ENCODE measurements at places on chromosomes 3 and 15.

- DNase-seq = no peak
Observed at GRCh38 chr3:126485956-126486355, 10.3 kb upstream of the ZXDC start.

GRCh38 chr15:43545426-43545825, 28.0 kb downstream of the MAP1A start:
- DNase-seq = no peak

- no peak for DNase-seq
Observed at GRCh38 chr3:143594206-143594605, 254.1 kb downstream of the SLC9A9 start.

GRCh38 chr3:143427631-143428030, 308.1 kb downstream of the CHST2 start:
- no peak for DNase-seq

DNA sequence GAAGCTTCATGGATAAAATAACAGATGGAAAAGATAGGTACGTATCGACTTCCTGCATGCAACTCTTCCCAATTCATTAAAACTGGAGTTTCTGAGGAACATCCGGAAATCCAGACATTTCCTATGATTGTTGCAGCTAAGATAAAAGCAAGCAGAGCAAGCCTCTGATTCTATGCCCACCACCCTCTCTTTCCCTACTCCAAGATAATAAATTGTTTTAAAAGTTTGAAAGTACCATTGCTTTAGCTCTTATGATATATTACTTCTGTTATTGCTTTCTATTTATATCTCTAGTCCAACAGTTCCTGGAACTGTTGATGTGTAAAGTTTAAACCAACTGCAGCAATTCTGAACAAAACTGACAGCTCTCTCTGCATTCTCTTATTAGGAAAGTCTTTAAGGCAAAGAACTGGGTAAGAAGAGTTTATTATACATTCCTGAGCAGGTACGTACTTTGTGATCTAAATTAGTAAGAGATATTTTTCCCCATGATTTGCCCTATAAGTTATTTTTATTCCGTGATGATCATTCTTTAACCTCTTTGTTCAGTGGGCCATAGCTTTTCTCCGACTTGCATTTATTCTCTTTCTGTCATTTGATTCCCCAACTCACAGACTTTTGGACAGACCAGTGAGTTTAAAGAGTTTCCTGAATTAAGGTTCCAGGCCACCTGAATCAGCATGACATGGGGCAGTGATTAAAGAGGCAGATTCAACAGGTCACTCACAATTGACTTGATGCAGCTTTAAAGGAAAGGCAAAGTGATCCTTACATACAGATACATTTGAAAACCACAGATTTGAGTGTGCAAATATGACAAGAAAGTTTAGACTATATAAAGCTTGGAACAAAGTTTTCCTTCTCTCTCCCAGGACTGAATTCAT, 94.2 kb upstream of the THRB start:
- DNase-seq = no peak

- no peak for DNase-seq
Observed at GRCh38 chr3:187961366-187961765, 192.6 kb upstream of the LPP start.

DNA sequence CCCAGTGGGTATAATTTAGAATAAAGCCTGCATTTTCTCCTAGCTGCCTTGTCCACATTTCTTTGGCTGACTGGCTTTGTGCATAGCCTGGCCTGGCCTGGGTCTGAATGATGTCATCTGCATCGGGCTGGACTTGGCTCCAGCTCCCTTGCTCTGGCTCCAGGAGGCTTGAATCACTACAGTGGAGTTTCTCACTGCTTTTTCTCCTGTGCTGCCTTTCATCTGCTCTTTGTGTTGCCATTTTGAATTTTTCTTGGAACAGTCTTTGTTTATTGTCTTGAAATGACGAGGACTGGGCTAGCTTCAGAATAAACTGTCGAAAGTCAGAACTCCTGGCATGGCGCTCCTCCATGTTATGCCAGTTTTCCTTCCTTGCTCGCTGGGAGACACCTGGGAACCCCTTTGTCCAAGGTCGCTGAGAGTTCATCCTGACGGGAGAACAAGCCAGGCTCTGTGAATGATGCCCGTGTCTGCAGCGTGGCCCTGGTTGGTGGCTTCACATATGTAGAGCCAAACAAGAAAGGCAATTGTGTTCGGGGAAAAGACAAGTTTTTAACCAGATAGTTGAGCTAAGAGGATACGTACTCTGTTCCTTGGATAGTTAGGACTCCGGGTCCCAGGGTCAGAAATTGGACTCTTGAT, 258.9 kb downstream of the PDZRN3 start:
- no peak for DNase-seq

DNA sequence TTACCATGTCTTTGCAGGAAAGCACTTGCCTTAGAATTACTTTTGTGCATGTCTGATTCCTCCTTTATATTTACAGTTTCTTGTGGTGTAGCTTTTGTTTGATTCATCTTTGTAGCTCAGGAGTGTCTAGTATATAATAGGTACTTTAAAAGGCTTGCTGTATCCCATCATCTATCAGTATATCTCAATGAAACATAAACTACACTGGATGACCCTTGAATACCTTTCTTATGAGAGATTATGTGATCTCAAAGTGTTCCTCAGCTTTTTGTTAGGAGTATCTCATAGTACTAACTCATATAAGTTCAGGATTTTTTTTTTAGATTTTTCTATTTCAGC, 234.8 kb downstream of the PYDC2 start:
- no peak for DNase-seq

DNA sequence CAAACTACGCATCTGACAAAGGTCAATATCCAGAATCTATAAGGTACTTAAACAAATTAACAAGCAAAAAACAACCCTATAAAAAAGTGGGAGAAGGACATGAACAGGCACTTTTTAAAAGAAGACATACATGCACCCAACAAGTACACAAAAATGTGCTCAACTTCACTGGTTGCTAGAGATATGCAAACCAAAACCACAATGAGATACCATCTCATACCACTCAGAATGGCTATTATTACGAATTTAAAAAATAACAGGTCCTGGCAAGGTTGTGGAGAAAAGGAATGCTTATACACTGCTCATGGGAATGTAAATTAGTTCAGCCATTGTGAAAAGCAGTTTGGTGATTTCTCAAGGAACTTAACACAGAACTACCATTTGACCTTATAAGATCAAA, 175.6 kb upstream of the MLF1 start:
- no peak for DNase-seq

GRCh38 chr3:155037508-155038202, 42.5 kb upstream of the MME start:
- no peak for DNase-seq

- DNase-seq = no peak
Observed at GRCh38 chr15:74817370-74817737, 4.7 kb downstream of the LMAN1L start.

DNA sequence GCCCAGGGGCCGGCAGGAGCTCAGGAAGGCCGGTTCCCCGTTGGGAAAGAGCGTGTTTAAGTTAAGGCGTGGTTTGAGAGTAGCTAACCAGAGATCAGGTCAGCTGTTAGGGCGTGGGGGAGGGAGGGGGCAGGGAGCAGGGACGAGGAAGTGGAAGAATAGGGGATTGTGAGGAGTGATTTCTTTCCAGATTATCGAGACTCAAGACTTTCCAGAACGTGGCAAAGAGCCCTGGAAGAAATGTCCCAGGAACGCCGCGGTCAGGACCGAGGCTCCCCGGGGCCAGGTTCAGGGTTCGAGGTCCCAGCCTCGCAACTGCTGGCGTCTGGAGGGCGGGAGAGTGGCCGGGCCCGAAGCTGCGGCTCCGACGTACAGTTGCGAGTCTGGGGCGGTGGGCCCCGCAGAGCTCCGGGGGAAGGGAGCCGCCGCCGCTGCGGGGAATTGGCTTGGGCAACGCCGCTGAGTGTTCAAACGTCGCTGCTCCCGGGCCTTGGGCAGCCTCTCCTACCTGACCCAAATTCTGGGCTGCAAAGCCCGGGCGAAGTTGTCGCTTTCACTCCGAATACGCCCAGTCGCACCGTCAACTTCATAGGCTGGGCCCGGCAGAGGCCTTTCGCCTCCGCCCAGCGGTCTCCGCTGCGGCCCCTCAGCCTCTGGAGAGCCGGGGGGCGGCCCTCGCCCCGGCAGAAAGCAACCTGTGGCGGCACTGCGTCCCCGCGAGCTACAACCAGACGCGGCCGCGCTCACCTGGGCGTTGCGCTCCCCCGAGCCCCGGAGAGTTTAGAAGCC, 9.5 kb downstream of the ISL2 start:
- no peak for DNase-seq

- DNase-seq = no peak
Observed at GRCh38 chr15:82043130-82043673, 2.6 kb downstream of the MEX3B start.

GRCh38 chr15:28887339-28888174, 1.8 kb downstream of the APBA2 start:
- DNase-seq = no peak

DNA sequence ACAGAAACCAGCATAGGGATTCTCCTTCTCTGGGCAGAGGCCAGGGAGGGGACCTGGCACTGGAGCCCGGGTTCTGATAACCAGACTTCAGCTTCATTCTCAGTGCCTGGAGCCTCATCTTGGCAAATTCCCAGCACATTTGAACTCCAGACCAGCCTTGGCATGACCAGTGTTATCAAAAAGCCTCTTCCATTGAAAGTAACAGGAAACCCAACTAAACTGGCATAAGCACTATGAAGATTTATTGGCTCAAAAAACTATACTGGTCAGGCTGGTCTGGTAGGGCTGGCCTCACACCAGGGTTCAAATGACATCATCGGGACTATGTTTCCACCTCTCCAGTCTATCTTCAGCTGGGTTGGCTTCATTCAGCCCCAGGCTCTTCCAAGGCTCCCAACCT, 48.1 kb upstream of the THUMPD3 start:
- no peak for DNase-seq

DNA sequence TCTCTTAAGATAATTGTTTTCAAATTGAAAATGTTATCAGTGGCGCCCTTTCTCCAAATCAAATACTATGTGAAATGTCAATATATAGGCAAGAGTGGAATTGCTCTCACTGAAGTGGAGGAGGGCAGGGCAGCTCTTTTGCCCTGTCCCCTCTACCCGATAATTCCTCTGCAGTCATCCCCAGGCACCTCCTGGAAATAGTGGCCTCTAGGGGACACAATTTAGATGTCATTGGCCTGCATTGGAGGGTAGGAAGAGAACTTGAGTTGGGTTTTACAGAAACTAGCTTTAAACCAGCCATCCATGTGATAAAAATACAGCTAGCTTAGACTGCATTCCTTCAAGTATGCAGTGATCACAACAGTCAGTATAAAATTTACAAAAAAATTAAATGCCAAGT, 288.9 kb downstream of the EDEM1 start:
- no peak for DNase-seq

DNA sequence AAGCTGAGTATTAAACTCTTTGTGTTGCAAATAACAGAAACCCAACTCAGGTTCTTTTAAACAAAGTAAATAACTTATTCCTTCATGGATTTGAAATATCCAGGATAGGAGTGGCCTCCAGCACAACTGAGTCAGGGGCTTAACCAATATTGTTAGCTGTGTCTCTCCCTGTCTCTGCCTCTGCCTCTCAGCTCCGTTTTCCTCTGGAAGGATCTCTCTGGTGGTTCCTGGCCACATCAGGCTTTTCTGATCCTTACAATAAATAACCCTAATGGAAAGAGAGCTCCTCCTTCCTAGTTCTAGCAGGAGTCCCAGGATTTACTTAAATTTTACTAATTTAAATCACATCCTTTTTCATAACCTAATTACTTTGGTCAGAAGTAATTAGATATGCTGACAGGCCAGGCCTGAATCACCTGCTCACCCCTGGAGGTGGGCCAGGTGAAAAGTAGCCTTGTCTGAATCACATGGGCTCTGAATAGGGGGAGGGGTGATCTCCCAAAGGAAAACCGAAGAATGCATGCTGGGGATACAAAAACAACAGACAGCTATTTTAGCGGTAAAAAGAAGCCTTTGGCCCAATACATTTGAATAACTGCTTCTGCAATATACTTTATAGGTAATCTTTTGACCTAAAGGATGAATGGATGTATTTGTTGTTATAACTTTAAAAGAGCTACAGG, 75.4 kb downstream of the REC114 start:
- DNase-seq = no peak

DNA sequence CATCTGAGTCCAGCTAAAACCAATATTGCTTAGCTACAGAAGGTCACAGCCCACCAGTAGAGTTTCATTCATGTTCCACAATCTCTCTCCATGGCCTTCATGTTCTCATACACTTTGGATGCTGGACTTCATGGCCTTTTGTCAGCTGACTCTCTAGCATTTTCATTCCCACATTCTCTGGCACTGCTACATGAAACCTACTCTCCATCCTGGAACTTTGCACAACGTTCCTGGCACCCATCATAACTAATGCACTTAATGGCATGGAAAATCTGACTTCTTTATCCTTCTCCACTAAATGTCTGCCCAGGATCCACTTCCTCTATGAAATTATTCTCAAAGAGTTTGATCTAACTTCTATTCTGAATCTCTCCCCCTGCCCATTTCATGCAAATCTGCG, 56.9 kb downstream of the SLC9A9 start:
- no peak for DNase-seq

- no peak for DNase-seq
Observed at GRCh38 chr15:76905855-76906254, 715 bp upstream of the SCAPER start.

DNA sequence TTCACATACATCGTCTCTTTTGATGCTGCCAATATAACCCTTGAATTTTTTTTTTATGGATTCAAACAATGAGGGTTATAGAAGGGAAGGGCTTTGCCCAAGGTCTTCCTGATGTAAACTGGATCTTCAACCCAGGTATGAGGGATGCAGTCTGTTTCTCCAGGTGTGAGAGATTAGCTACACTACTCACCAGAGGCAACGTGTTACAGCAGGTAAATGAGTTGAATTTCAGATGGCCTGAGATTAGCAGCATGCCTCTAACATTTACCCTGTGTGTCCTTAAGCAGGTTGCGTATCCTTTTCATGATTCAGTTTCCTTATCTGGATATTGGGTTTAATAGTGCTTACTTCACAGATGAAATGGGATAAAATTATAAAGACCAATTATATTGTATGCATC, 1.9 kb downstream of the RTP4 start:
- DNase-seq = no peak

DNA sequence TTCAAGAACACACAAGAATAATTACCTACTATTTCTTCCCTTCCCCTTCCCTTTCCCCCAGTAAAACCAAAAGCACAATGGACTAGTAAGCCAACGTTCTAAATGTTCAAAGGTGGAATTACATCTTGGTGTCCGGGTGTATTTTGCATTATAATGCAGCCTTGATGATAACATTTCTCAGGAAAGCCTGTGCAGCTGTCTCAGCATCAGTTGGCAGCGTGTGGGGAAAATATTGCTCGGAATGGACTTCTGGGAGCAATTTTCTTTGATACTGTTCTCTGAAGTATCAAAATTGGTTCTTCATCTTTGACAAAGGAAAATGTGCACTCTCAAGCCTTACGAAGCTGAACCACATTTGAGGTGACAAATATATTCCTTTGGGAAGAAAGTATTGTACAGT, 198.9 kb downstream of the AGBL1 start:
- DNase-seq = no peak

All from stimulated activated CD4-positive, alpha-beta T cell treated with anti-CD3 and anti-CD28 coated beads, Interleukin-1b, Interleukin-23, amount 100 ng/mL, for 48 hours (primary cell).